Brain (organoid and tissue), 16 donors: ENCODE measurements at places on chromosomes 2 and 18.

GRCh38 chr2:38792751-38793150 is 14.7 kb downstream of the GEMIN6 start:
- DNase-seq = no peak

DNA sequence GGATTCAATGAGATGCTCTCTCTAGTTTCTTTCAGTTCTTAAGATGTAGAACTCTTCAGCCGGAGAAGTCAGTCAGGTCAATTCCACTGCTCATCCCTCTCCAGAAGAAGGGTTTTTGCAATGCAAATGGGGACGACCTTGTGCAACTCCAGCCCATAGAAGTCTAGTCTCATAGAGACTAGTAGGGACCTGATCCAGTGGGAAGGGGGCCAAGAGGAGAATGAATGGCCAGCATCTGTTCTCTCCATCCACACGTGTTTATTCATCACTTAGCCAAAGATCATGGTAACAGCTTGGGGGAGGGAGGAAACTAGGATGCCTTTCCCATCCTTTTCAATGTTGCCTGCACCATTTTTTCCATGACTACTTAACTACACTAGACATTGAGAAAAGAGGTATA is 120.2 kb downstream of the LAMA3 start:
- peak; percentile 37 for DNase-seq

DNA sequence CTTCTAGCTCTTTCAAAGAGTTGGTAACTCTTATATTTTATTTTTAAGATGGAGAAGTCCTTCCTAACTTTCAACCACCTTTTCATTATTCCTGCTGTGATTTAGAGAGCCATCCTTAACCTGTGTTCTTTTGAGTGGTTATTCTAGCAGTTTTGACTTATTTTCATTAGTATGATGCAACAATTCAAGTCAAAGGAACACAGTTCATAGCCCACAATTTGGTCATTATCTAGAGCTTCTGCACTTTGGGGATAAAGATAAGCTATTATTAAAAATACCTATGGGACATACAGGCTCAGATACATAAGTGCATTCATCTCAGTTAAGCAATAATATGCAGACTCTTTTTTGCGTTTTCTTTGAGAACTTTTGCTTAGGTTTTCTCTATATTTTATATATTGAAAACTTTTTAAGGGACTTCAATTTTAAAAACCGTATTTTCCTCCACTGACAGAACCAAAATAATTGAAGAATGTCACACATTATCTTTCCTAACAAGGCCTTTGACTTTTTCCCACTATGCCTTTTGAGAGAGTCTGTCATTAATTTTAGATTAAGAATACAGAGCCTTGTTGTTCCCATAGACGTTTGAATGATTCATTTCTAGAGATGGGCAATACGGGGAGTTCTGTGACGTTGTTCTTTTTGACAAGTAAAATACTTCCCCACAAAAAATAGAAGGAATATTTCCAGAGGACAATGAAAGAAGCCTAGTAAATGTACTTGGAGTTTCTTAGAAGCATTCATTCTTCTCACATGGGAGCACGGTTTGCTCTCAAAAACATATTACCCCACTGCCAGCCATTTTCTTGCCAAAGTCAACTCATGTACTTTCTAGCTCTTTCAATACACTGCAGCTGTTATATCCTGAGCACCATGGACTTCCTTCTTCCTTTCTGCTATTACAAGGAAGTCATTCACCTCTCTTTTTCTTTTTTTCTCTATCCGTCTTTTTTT is 42.9 kb upstream of the RASGRP3 start:
- DNase-seq = no peak

- DNase-seq = no peak
These were observed 29.2 kb downstream of the ADRA2B start for GRCh38 chr2:96087130-96087529.

DNA sequence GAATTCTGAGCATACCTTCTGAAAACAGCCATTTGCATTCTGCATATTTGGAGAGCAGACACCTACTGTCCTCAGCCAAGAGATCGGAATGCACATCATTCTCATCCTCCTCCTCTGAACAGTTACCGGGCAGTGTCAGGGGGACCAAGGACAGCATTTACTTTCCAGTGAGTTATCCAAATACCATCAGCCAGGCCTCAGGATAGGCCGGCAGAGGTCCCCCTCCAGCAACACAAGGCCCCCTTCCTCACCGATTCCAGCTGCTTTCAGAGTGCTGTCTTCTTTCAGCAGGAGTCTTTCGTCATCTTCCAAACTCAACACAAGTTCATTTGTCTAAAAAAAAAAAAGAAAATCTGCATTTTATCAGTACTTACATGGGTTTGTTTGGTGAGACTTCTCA is 55.3 kb downstream of the C2orf76 start:
- DNase-seq = no peak

DNA sequence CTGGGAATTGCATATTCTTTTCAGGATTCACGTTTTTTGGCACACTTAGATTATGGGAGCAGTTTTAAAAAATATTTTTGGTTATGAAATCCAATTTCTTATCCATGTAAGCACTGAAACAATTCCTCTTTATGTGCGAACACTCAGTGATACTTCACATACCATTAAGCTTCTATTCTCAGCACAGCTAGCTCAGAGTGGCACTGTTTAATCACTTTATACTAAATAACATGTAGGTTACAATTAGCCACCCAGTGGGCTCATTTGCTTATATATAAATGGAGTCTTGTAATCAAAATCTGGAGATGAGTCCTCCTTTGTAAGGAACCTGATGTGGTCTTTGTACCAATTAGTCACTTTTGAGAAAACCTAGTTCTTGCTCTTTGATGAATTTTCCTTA is 11.3 kb upstream of the MC4R start:
- no peak for DNase-seq

- no peak for DNase-seq
These were observed 60.5 kb downstream of the KLHL29 start for GRCh38 chr2:23445450-23445868.

GRCh38 chr2:79855264-79856006 is 342.6 kb downstream of the CTNNA2 start:
- no peak for DNase-seq

GRCh38 chr2:197453914-197454398 is 604 bp downstream of the COQ10B start:
- no peak for DNase-seq

- no peak for DNase-seq
These were observed 176.1 kb downstream of the CAPN13 start for GRCh38 chr2:30631051-30631671.

DNA sequence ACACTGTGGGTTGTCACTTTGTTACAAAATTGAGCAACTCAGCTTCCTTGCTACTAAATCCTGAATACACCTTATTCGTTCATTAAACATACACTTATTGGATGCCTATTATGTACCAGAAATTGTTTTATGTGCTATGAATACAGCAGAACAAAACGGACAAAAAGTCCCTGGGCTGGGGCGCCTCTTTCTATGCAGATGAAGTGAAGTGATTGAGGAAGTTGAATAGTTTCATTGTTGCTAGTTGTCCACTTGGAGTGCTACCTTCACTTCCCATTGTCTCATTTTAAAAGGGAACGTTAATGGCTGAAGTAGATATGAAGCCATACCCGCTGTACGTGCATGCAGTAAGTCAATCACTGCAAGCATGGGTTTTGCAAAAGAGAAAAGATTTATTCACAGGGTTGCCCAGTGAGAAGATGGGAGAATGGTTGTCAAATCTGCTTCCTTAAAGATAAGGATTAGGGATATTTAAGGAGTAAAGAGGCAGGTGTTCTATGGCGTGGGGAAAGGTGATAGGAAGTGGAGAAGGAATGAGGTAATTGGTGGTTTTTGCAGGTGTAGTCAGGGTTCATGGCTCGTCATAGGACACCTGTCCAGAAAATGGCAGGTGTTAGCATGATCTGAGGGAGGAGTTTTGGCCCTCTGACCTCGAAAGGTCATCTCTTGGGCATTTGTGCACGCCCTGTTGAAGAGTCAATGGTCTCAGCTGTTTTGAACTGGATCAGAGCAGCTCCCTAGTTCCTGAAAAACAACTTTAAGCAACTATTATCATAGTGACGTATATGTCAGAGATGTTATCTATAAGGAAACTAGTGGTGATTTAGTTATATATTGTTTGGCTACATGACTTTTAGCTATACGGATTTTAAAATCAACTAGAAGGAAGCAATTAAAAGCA is 23.5 kb downstream of the TRPM8 start:
- no peak for DNase-seq

DNA sequence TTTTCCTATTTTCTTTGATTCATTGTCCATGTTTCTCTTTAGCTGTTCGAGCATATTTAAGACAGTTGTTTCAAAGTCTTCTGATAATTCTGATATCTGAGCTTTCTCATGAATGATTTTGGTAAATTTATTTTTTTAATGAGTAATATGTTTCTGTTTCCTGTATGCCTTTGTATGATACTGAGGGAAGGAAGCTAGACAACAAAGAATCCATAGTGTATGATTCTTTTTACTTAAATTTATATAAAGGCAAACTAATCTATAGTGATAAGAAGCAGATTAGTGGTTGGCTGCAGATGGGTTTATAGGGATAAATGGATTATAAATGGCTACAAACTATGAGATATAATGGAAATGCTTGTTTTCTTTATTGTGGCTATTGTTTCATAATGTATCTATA is 352.7 kb upstream of the CDH2 start:
- no peak for DNase-seq

DNA sequence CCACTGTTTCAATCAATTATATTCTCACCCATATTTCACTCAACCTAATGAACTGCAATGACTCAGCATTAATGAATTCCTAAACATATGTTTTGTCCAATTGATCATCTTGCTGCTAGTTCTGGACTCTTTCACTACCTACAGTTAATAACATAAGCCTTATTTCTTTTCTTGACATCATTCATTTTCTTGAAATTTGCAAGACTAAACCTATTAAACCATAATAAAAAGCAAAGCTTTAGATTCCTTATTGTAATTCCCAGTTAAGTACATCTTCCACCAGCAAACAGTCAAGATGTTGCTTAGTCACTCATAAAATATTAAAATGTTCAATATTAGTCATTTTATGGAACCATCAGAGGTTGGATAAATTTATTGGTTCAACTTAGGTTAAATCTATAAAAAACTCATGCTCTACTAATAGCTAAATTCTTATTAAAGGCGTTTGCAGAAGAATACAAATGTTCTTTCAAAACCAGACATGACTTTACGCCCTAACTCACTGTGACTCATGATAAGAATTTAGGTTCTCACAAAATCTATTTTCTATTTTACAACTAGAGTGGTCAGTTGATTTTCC is 599.4 kb downstream of the RNF144A start:
- DNase-seq = no peak

GRCh38 chr2:168850846-168851245 is 39.4 kb downstream of the SPC25 start:
- no peak for DNase-seq

- DNase-seq = no peak
These were observed 171.9 kb downstream of the FHOD3 start for GRCh38 chr18:36469461-36469860.

- DNase-seq = no peak
These were observed 4.1 kb downstream of the ATG9A start for GRCh38 chr2:219225350-219225749.

DNA sequence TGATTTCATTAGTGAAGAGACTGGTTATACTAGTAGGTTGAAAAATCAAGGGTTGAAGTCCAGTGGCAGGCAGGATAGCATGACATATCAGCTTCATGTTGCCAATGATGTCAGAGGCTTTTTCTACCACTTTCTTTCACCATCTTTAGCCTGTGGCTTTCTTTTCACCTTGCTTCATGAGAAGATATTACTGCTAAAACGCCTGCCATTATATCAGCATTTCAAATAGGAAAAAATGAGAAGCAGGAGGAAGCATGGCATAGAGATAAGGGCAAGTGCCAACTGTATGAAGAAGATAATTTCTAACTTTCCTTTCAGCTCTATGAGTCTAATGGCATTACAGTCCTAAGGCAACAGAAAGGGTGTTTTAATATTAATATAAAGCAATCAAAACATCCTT is 270.2 kb upstream of the SYT4 start:
- no peak for DNase-seq

- DNase-seq = peak; percentile 70
These were observed at the start of gene AOX1 for GRCh38 chr2:200585730-200586643. TSS of gene AOX1 (plus strand) at chr2:200586014. CDS start at chr2:200586109, 95 bp downstream.

- DNase-seq = no peak
These were observed 144.6 kb upstream of the EPHA4 start for GRCh38 chr2:221716426-221717303.

- no peak for DNase-seq
These were observed 95.2 kb downstream of the PDCL3 start for GRCh38 chr2:100658017-100658416.
